Osteoblast (primary cell): ENCODE measurements at places on chromosomes 5 and 9. TPM values are rescaled to one million over a fixed set of nuclear protein-coding genes. Genes with fewer than 3 reads are reported as not detected.

GRCh38 chr9:61666849-61667371, 477.1 kb downstream of the SPATA31A7 start:
- DNase-seq = no peak

Gene GPX8
- 143 and 158 TPM in 2 replicates for total RNA-seq

DNA sequence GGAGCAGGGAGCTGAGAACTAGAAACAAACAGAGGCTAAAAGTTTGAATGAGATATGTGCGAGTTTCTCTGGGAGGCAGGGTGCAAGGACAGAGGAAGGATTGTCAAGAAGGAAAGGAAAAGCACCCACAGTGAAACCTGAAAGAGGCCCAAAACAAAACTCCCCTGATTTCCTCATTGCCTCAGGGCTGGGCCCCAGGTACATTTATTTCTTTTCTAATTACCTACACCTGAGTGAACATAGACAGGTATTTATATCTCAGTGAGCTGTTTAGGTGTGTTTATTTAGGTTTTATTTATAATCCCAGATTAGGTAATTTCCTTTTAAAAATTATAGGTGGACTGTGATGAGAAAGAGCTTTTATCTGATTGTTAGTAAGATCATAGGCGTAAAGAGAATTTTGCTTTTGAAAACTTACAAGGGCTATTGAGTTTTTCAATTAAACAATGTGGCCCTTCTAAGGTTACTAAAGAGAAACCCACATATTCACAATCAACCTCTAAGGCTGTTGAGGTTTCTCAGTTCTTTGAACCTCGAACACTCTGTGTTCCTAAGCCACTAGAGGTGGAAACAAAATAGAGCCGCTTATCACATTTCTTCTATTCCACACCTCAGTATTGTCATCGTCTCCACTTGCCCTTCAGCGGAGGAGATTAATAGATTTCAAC, 344.8 kb downstream of the ZNF608 start:
- DNase-seq = no peak

- peak; percentile 51 for DNase-seq
These were observed 81.7 kb upstream of the LMX1B start for GRCh38 chr9:126532019-126532462.

Gene EHMT1
- 38.0 and 46.3 TPM in 2 replicates for total RNA-seq

DNA sequence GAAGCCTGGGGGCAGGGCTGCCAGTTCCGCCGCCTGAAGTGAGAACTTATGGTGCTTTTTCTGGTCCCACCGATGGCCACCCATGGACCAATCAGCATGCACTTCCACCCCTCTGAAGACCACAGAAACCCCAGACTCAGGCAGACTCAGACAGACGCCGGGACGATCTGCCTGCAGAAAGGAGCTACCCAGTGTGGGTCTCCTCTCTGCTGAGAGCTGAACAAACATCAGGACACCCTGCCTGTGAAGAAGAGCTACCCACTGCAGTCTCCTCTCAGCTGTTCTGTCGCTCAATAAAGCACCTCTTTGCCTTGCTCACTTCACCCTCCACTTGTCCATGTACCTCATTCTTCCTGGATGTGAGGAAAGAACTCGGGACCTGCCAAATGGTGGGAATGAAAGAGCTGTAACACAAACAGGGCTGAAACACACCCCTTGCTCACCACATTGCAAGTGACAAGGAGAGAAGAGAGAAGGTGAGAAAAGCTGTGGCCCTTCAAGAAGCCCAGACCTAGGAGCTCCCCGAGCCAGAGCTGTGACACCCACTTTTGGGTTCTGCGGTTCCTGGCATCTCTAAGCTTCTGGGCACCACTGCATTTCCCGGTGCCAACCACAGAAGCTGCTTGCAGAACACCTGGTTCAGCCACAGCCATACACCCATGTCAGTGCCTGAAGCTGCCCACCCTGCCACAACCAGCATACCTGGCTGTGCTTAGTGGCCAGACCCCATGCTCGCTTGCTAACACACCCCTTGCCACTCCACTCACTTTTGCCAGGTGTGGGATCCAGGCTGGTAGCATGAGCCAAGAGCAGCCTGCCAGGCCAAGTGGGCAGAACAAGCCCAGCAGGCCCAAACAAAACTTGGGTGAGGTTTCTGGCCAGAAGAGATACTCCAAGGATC, 114.3 kb upstream of the TSLP start:
- no peak for DNase-seq

Gene IRGM
- not detected in 2 replicates for total RNA-seq
